ENCODE measurements at places on chromosomes 6 and 20. TPM values are rescaled to one million over a fixed set of nuclear protein-coding genes. Genes with fewer than 3 reads are reported as not detected.

Gene L3MBTL3
- total RNA-seq: 5.5 TPM

Gene SSTR4
- total RNA-seq: not detected

- H3K27ac ChIP-seq: no peak overlapping the region
- H3K27me3 ChIP-seq: no peaks in the 10 kb centered on the region
- H3K4me3 ChIP-seq: no peak overlapping the region
- H3K36me3 ChIP-seq: no peaks in the 10 kb centered on the region
- DNase-seq: peak; percentile 13
- H3K4me1 ChIP-seq: no peaks in the 10 kb centered on the region
These were observed 85.4 kb downstream of the EYA4 start for GRCh38 chr6:133326584-133326983.

DNA sequence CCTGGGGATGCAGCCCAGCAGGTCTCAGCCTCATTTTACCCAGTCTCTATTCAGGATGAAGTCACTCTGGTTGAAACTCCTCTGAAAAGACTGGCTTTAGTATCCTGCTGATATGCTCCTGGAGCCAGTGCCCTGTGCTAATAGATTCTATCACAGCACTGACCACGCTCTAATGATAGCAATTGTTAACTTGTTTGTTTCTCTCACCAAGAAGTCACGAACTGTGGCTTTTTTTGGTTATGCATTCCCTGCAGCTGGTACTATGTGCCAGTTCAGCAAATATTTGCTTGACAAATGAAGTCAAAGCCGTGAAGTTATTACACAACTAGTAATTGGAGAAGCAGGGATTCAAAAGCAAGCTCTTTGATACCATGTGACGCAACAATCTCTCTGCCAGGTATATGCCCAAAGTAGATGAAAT lies 754.6 kb downstream of the KIF16B start:
- no peak overlapping the region for H3K27ac ChIP-seq
- H3K27me3 ChIP-seq: no peaks in the 10 kb centered on the region
- no peaks in the 10 kb centered on the region for H3K4me1 ChIP-seq
- DNase-seq: no peak
- no peak overlapping the region for H3K4me3 ChIP-seq

- no peak overlapping the region for H3K27ac ChIP-seq
- no peaks in the 10 kb centered on the region for H3K36me3 ChIP-seq
- peaks cover 11% of the 10 kb centered on the region for H3K27me3 ChIP-seq
- peak; percentile 26 for DNase-seq
These were observed 184.3 kb downstream of the TAF4 start for GRCh38 chr20:61881416-61881815.

DNA sequence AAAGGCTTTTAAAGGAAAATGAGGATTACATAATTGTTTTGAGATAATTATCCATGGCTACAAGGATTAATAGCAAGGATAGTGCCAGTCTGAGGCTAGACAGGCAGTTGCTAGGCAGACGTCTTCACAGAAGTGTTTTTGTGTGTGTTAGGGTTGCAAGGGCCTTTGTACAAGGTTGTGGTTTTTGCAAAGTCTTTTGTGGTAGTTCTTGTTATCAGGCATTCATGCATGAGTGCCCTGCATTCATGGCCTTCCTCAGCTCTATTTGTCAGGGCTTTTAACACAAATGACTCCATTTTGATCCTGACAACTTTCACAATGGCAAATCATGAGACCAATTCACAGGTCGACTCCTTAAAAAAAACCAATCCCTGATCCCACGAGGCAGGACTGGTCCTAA lies 68.1 kb upstream of the TXNDC5 start:
- H3K4me1 ChIP-seq: peaks cover 3% of the 10 kb centered on the region
- DNase-seq: no peak
- no peaks in the 10 kb centered on the region for H3K27me3 ChIP-seq
- H3K27ac ChIP-seq: no peak overlapping the region

GRCh38 chr6:167697316-167697715 lies 129.4 kb upstream of the AFDN start:
- no peak overlapping the region for H3K27ac ChIP-seq
- H3K27me3 ChIP-seq: no peaks in the 10 kb centered on the region
- no peaks in the 10 kb centered on the region for H3K36me3 ChIP-seq

- DNase-seq: no peak
- H3K4me1 ChIP-seq: no peaks in the 10 kb centered on the region
- H3K27ac ChIP-seq: no peak overlapping the region
- no peaks in the 10 kb centered on the region for H3K36me3 ChIP-seq
- no peak overlapping the region for H3K4me3 ChIP-seq
These were observed 166.5 kb downstream of the GMDS start for GRCh38 chr6:2078888-2079287.

DNA sequence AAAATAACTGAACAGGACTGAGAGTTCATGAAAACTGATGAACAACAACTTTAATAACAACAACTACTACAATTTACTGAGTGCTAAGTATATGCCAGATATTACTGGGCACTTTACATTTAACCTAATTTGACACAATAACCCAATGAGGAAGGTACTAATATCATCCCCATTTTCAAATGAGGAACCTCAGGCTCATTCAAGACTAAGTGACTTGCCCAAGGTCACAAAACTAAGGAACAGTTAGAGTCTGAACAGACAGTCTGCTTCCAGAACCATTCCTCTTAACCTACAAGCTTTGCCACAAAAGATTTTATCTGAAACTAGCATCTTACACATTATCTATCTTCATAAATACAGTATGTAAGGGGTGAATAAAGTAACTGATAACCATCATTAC lies 10.6 kb upstream of the NDRG3 start:
- H3K4me1 ChIP-seq: peaks cover 4% of the 10 kb centered on the region
- H3K36me3 ChIP-seq: peaks cover 19% of the 10 kb centered on the region
- no peaks in the 10 kb centered on the region for H3K27me3 ChIP-seq
- no peak overlapping the region for H3K27ac ChIP-seq

All from muscle of leg (tissue), 16 donors.